Hematopoietic multipotent progenitor cell treated with erythropoietin and hydrocortisone succinate and interleukin-3 and kit ligand, for 4 days (in vitro differentiated cells): ENCODE measurements at places on chromosomes 11 and 22.

DNA sequence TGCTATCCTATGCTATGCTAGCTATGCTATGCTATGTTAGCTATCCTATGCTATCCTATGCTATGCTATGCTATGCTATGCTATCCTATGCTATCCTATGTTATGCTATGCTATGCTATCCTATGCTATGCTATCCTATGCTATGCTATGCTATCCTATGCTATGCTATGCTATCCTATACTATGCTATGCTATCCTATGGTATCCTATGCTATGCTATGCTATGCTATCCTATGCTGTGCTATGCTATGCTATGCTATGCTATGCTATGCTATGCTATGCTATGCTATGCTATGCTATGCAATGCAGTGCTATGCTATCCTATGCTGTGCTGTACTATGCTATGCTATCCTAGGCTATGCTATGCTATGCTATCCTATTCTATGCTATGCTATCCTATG lies 8.6 kb upstream of the MS4A1 start:
- DNase-seq, result no peak

DNA sequence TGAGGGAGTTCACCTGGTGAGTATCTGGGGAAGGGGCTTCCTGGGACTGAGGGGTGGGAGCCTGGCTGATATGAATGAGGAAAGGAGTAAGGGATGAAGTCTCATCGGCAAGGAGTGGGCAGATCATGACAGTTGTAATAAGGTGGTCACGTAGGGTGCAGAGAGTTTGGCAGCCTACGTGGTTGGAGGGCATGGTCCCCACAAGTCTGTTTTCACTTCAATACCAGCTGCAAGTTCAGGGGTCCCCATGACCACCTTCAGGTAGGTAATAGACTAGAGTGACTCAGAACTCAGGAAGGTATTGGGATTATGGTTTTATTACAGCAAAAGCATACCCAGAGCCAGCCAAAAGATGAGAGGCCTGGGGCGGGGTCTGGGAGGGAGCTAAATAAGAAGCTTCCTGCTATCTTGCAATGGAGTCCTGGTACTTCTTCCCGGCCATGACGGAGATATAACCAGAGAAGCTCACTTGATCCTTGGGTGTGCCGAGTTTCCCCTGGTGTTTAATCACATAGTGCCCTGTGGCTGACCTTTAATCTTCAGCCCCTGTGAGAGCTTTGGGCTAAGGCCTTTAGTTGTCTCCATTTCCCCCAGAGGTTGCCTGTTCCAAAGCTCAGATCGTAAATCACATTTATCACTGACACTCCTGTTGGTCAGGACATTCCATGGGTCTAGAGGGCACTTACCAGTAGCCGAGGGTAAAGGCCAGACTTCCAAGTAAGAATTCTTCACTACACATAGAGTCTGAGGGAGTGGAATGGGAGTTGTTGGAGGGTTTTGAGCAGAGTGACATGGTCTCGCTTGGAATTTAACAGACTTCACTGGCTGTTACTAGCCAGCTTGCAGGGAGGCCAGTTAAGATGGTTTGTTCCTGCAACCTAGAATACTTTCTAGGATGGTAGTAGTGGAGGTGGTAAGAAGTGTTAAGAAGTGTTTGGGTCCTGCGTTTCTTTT lies 9.1 kb downstream of the SLC3A2 start:
- peak; percentile 45 for DNase-seq

- no peak for DNase-seq
These were observed 25.6 kb downstream of the PGA5 start for GRCh38 chr11:61266602-61267001.

GRCh38 chr11:19767627-19768151 lies 55.1 kb downstream of the NAV2 start:
- no peak for DNase-seq

- no peak for DNase-seq
These were observed 231.1 kb downstream of the SWAP70 start for GRCh38 chr11:9895006-9895405.

GRCh38 chr22:18970176-18970947 lies 34.3 kb upstream of the PRODH start:
- DNase-seq, result peak; percentile 47

DNA sequence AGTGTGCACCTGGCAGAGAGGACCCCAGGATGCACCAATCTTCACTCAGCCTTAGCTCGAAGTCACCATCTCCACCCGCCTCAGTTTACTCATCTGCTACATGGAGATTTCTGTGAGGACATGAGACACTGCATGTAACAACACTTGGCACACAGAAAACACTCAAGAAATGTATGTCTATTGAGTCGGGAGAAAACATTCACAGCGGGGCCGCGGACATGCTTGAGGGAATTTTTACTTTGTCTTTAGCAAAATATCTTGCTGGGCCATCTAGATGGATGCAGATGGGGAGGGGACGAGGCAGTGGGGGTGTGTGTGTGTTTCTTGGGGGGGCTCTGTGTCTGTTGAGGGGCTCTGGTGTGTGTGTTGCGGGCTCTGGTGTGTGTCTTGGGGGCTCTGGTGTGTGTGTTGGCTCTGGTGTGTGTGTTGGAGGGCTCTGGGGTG lies 28.4 kb upstream of the RFPL3 start:
- DNase-seq, result no peak

DNA sequence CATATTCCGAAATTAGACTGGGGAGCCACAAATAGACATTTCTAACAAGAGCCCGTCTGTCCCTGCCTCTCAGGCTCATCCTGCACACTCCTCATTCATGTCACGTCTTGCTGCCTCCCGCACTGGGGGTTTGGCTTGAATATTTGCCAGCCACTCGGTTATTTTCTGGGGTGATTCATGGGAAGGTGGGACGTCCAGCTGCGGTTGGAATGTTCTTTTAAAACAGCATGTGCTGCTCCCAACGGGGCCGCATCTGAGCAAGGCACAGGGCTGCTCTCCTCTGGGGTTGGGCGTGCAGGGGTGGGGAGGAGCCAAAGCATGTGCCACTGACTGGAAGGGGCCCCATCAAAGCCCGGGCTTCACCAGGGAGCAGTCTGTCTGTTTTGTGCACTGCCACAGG lies 25.9 kb upstream of the SLC5A4 start:
- no peak for DNase-seq

DNA sequence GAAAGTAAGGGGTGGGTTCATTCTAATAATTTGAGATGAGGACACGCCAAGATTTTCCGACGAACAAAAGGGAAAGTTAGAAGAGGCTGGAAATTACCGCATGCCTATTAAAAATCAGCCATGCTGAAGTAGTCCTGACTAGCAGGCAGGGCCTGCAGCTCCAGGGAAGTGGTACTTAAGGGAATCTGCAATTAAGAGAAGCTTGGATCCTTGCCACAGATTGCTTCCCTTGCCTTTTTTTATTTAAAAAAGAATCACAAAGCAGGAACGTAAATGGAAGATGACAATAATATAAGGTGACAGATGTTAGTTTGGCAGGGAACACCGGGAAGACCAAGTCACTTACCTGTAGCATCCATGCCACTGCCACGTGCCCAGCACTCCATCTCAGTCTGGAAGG lies 359.3 kb downstream of the CADM1 start:
- no peak for DNase-seq

DNA sequence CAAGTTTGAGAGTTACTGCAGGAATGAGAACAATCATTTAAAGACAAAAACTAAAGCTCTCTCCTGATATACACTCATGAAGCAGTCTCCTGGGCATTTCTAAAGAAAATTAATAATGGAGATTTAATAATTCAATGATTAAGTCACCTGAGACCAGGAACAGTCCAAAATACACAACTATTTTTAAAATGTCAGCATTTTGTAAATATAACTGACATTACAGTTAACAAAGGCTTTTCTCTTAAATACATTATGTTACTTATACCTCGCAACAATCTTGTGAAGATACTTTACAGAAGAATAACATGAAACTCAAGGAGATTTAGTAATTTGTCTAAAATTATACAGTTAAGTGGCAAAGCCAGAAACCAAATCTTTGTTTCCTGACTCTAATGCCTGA lies 87.6 kb downstream of the LARGE2 start:
- DNase-seq, result no peak

- peak; percentile 75 for DNase-seq
These were observed 1293.9 kb downstream of the JRKL start for GRCh38 chr11:97683733-97684132.

GRCh38 chr11:131756479-131757110 lies 386.2 kb downstream of the NTM start:
- no peak for DNase-seq

- peak; percentile 78 for DNase-seq
These were observed 41.5 kb upstream of the HSPA8 start for GRCh38 chr11:123103326-123103980.

DNA sequence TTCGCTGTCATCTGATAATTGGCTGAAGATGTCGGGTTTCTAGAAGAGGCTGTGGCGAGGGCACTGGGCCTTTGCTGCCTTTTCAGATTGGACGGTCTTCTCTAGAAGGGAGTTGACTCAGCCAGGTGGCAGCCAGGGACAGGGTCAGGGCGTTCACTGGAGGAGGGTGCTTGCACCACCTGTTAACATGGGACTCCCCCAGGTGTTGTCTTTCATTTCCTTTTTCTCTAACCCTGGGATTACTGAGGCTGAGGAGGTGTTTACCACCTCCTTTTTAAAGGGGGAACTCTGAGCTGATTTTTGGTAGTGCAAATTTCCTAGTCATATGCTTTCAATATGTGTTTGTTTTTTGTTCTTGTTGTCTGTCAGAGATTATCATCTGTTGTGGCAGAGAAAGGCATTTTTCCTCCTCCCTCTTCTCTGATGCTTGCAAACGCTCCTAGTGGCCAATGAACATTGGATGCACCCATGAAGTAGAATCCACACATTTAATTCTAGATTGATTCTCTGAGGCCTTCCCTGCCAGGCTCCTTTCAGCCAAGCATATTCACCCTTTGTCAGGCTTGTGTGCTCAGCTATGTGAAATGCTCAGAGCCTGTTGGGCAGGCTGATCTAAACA lies 54.1 kb downstream of the LDLRAD3 start:
- no peak for DNase-seq

- DNase-seq, result no peak
These were observed 56.3 kb upstream of the PDE3B start for GRCh38 chr11:14587258-14587657.

GRCh38 chr11:86790195-86790725 lies 10.1 kb upstream of the PRSS23 start:
- peak; percentile 44 for DNase-seq

DNA sequence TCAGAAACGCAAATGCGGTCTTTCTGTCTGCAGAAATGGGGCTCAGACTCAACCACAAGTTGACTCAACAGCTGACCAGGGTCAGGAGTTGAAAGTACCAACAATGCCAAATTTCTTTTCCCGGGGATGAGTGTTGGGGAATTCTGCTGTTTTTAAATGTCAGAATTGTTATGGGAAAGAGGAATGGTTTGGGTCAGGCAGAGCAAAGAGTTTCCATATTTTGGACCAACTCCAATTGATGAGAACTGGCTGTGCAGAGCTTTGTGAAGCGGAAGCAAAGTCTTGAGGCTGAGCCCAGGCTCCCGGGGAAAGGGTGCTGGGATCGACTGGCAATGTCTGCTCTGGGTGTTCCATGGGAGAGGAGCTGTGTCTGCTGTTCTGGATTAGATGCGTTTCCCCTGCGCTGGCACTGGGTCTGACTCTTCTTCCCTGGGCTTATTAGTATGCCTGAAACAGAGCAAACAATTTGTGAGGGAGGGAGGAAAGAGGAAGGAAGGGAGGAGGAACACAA lies 36.2 kb downstream of the TXN2 start:
- DNase-seq, result no peak

DNA sequence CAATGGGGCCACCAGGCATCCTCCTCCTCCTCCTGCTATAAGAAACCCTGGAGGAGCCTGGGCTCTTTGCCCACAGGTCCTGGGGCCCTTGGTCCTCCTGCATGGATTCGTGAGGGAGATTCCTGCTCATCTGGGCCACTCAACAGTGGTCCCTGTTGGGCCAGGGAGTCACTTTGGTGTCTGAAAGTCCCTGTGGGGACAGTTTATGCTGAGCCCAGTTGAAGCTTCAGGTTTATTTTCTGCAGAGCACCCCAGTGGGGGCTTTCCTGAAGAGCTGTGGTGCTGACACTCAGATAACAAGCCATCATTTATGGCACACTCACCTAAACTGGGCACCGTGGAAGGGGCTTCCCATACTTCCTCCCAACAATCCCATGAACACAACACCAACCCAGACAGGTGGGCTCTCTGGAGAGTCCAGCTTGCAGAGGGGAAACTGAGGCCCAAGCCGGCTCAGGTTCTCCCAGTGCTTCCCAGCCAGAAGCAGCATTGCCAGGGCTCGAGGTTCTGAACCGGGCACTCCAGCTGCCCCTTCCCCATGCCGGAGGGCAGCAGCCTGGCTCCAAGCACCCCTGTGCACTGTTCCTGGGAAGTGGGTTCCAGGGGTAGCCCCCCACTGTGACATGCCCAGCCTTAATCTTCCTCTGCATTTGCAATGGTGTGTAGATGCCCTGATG lies 91.3 kb downstream of the MYEOV start:
- no peak for DNase-seq

GRCh38 chr11:2742611-2743426 lies 43.0 kb upstream of the KCNQ1OT1 start:
- no peak for DNase-seq

DNA sequence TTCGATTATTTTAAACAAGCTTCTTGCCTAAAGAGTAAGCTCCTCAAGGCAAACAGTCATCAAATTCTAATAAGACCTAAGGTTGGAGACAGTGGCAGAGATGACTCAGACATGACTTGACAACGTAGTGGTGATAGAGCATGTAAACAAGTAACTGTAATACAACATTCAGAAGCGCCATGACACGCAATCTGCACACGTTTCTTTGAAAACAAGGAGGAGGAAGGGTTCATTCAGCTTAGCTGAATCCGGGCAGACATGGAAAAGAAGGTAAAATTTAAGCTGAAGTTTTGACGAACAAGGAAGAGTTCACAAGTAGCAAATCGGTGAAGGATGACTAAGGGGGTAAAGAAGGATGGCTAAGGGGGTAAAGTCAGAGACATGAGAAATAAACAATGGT lies 152.4 kb upstream of the ZC3H12C start:
- no peak for DNase-seq

DNA sequence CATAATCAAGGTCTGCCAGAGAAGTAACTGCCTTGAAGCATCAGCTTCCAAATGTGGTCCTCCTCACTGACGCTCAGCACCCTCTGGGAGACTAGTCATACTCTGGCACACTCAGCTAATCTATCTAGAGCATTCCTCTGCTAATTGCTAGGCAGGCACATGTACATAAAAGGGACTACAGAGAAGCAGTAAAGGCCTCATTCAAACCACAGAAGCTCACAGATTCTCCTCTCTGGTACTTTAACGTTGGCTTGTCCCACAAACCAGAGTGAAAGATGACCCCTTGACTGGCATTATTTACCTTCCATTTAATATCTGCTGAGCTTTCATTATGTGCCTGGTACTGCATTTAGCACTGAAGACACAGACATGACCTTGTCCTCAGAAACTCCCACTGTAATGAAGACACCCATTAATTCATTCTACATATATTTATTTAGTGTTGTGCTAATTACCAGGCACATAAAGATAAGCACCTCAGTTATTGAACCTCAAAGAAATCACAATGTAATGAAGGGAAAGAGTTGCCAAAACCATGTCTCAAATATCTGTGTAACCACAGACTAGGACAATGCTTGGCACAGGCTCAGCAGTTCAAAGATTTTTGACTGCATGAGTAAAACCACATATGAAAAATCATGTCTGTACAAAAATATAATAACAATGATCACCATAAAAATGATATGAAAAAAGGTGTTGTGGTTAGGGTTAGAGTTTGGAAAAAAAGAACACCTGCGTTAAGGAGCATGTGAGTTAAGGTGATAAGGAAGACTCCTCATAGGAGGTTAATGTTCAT lies 550.4 kb downstream of the DLG2 start:
- DNase-seq, result no peak

GRCh38 chr11:108819957-108820356 lies 155.1 kb downstream of the DDX10 start:
- DNase-seq, result peak; percentile 38
